ENCODE measurements at places on chromosomes 3 and 15.

DNA sequence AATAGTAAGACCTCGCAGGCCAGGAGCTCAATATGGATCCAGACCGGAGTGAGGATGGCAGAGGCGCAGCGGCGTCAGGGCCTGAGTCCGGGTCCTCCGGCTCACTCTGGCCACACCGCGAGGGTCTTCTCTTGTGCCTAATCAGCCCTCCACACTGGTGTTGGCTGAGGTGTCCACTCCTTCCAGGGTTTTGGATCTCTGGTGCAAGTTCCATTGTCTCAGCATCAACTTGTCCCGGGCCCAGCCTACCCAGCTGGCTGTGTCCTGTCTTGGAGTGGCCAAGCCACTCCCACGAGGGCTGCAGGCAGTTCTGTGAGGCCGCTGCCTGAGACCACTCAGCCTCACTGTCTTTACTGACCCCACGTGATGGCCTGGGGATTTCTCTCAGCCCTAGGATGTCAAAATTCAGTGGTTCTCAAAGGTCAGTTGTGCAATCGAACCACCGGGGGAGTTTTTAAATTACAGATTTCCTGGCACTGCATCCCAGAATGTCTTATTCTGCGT, 12.6 kb upstream of the GOLGA6L7 start:
- no peak for DNase-seq

DNA sequence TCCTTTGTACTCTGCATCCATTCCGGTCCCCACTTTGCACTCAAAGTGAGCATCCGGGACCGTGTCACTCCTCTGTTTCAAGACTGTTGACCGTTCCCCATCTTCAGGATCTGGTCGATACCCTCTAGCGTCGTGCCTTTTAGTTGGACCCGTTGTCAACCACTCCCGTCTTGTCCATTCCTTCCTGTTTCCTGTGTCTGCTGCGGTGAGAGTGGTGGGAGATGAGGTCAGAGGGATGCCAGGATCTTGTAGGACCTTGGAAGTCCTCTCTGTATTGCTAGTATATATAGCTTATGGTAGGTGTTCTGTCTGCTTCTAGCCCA, 624 bp downstream of the BRK1 start:
- DNase-seq, result no peak

GRCh38 chr3:50160561-50160983, 5.4 kb downstream of the SEMA3F start:
- DNase-seq, result no peak

- no peak for DNase-seq
Observed at GRCh38 chr15:29925227-29926082, 103.2 kb upstream of the TJP1 start.

DNA sequence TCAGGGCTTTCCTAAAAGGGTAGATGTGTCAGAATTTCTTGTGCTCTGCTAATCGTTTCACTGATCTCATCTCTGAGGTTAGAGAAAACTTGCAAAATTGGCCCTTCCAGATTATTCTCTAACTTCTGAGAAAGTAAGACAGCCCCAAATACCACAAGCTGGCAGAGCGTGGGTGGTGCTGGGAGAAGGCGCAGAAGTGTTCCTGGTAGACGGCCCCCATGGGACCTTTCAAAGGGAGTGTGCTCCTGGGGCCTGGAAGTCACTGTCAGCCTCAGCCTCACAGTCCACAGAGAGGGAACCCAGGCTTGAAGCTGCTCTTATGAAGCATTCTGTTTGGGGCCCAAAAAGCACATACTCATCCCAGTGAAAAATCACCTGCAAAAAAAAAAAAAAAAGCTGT, 86.5 kb upstream of the PFN2 start:
- DNase-seq, result no peak

DNA sequence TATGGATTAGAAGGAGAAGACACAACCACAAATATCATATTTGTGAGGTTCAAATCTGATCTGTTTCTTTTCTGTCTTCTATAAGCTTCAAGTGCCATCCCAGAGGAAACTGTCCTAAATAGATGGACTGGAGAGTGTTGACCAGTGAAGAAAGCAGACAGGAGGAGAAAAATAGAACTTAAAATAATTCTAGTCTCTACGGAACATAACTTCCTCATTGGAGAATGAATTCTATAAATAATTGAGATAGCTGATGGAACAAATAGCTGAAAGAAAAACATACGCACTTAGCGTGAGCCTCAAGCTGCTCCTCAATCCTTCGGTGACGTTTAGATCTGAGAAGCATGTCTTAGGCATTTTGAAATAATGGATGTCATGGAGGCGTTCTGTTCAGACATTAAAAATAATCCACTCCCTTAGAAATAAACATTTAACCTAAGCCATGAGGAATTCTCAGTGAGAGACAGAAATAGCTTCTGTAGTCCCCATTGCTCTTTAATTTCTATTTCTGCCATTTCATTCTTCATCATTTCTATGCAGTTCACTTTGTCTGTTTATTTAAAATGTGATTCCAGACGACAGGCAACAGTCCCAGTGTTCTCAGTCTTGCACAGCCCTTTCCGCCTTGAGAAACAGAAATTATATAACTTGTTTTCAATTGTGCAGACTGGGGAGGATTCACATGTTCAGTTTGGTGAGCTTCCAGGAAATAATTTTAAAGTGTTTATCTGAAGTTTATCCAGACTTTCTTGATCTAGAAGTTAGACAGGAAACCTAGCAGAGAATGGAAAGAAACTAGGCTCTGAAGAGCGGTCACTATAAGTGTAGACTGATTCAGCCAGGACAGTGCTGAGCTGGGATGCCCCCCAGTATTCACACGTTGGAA, 97.3 kb downstream of the NR1D2 start:
- DNase-seq, result no peak

DNA sequence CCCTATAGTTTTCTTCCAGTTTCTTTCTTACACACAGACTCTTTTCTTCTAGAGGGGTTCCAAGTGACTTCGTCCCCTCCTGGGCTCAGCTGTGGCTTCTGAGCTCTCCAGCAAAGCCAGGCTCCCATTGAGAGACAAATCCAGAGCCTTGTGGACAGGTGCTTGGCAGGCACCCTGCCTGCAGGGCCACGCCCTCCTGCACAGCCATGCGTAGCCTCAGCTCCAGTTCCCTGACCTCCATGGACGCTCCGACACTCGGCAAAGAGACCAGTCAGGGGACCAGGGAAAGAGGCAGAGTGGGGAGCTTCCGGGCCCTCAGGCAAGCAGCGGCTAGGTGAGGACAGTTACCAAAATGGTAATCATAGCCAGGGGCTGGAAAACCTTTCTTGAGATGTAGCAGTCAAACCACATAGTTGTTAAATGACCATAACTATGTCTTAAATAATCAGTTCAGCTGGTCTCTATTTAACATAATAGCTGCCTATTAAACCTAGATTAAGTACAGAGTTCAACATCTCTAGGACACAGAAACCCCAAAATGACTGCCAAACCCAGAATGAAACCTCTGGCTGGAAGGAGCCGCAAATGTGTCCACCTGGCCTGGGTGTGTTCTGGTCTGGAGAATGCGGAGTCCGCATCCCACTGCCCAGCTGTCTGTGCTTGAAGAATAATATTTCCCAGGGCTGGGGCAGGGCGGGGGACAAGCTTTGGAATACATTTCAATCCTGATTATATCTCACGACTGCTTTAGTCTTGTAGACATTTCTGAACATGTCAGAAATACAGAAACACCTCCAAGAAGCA, 69.3 kb upstream of the RGMA start:
- no peak for DNase-seq

DNA sequence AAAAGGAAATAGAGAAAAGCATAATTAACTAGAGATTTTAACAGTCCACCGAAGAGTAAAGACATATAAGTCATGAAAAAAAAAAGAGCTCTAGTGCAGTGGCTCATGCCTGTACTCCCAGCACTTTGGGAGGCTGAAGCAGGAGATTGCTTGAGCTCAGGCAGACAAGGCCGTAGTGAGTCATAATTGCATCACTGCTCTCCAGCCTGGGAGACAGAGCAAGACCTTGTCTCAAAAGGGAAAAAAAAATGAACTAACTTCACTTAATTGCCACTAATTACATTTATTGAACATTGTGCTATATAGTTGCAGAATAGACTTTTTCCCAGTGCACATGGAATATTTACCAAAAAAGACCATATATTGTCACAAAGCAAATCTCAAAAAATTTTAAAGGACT, 221.8 kb downstream of the CBLB start:
- peak; percentile 12 for DNase-seq

GRCh38 chr3:15927969-15928368, 130.2 kb upstream of the ANKRD28 start:
- DNase-seq, result no peak

DNA sequence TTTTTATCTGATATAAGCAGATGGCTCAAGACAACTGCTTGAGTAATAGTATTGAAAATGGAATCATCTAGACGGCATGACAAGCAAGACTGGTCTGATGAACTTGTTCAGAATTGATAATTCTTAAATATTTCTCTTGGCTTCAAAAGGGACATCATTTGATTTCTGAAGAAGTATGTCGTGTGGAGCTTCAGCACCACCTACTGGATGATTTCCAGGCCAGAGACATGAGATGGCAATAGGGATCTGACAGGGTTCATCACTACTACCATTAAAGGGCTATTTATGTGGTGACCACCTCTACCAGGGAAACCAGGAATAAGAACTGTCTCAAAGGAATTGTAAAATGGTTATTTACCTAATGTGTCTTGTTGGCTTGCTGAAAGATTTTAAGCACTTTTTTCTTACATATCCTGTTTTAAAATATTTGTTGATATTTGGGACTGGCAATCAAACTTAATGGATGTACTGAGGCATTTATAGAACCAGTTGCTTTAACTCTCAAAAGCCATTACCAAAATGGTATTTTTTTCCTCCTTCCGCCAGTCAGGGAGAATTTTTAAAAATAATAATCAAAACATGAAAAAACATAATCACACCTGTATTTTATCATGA, 99.5 kb upstream of the FAM98B start:
- no peak for DNase-seq

GRCh38 chr3:191549357-191549756, 88.4 kb downstream of the PYDC2 start:
- DNase-seq, result no peak

- DNase-seq, result no peak
Observed at GRCh38 chr15:40305281-40305680, 2.5 kb downstream of the PLCB2 start.
